Anterior cingulate cortex (tissue), 58 donors: ENCODE measurements at places on chromosomes 3 and 15.

DNA sequence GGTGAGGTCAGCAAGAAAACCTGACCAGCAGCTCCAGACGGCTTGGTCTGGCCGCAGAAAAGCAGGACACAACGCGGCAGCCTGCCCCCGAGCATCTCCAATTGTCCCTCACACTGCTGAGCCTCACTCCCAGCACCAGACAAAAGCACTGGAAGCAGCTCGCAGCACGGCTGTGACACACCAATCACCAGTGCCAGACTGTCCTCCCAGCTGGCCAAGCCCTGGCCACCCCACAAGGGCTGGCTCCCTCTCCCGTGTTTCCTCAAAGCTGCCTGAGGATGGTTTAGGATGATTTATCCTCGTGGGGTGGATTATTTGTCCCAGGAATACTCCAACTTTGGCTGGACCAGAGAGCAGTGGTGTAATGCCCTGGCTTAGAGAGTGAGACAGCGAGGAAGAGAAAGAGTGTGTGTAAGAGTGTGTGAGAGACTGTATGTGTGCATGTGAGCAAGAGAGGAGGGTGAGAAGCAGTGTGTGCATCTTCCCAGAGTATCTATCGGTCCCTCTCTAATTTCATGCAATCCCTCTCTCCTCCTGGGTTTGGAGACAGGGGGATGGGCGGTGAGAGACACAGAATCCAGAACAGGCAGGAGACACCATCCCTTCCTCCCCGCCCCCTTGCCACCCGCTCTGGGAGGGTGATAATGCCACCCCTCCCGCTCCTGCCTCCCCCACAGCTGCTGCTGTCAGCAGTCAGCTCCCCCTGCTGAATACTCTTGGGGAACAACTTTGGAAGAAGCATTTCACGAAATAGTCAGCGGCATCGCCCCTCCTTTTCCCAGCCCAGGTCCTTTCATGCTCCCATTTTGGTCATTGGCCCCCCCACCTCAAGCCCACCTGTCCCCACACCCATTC, 34.2 kb downstream of the SEMA5B start:
- DNase-seq, result peak; percentile 38

- peak; percentile 76 for DNase-seq
These were observed 157.6 kb downstream of the UACA start for GRCh38 chr15:70605606-70606410.

GRCh38 chr3:151766454-151766853, 32.7 kb downstream of the AADACL2 start:
- no peak for DNase-seq

DNA sequence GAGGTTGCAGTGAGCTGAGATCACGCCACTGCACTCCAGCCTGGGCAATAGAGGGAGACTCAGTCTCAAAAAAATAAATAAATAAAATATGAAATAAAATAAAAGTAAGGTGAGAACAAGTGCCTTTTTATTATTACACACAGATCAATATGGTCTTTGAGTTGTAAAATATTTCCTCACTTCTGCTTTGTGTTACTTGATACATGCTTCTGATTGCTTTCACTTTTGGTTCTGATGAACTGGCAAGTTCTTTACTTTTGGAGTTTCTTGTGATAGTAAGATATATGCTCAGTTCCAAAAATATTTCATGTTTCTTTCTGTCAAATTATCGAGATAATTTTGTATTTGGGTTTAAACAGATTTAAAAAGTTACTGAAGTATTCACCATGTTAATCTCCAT, 16.6 kb upstream of the GYG1 start:
- no peak for DNase-seq

DNA sequence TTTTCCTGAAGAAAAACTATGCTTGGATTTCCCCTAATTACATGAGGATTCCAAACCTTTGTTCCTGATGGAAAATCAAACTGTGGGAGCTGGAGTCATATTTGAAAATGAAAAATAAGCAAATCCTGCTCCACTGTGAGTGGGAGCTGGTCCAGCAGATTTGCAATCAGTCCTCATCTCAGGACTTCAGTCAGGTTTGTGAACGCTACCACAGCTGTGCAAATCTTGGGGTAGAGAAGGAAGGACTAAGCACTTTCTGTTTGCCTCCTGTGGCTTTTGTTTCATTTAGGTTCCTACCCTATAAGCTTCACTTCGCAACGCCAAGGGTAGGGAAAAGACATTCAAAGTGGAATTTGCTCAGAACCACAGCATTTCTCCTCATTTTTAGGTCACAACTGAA, 238.2 kb downstream of the TUSC7 start:
- no peak for DNase-seq

DNA sequence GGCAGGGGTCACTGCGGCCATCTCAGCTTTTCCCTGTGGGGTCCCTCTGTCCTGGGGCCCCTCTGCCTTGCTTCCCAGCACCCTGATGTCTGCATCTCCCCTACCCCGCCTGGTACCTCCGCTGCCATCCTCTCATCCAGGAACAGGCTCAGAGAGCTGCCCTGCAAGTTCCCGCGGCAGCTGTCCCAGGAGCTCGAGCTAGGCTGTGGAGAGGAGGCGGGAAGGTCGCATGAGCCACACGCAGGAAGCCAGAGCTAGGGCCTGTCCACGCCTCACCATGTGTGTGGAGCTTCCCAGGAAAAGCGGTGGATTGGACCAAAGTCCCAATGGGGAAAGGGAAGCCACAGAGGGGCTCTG, 12.5 kb downstream of the PLA2G4B start:
- no peak for DNase-seq

DNA sequence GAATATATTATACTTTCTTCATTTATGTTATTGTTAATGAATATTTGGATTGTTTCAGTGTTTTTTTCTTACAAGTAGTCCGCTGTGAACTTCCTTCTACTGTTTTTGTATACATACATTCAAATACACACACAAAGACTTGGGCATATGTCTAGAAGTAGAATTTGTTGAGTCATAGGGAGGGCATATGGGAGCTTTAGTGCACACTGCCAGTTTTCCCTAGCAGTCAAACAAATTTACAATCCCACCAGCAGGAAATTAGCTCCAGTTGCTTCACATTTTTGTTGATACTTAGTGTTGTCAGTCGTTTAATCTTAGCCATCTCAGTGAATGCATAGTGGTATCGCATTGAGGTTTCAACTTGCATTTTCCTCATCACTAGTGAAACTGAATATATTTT, 492.3 kb downstream of the DIPK2A start:
- DNase-seq, result no peak

DNA sequence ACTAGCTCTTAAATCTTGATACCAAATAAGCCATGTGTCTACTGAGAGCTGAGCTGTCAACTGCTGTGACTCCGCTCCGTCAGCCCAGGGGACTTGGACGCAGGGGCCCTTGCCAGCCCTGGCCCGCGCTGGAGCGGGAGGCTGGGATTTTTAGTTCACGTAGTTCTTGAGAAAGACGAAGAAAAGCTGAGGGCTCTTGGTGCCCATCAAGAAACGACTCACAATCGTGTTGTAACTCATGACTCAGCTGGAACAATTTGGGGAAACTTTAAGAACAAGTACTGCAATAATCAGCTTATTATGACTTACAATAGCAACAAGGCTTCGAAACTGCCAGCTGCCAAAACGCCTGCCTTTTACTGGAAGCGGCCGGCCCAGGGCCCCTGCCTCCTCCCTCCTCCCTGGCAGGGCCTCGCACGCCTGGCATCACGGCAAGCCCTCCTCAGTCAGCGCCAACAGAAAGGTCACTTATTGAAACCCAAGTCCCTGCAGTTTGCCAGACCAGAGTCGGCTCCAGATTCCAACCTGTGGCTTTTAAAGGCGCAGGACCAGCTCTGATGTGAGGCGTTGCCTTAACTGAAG, 60.3 kb downstream of the RGMA start:
- peak; percentile 83 for DNase-seq

DNA sequence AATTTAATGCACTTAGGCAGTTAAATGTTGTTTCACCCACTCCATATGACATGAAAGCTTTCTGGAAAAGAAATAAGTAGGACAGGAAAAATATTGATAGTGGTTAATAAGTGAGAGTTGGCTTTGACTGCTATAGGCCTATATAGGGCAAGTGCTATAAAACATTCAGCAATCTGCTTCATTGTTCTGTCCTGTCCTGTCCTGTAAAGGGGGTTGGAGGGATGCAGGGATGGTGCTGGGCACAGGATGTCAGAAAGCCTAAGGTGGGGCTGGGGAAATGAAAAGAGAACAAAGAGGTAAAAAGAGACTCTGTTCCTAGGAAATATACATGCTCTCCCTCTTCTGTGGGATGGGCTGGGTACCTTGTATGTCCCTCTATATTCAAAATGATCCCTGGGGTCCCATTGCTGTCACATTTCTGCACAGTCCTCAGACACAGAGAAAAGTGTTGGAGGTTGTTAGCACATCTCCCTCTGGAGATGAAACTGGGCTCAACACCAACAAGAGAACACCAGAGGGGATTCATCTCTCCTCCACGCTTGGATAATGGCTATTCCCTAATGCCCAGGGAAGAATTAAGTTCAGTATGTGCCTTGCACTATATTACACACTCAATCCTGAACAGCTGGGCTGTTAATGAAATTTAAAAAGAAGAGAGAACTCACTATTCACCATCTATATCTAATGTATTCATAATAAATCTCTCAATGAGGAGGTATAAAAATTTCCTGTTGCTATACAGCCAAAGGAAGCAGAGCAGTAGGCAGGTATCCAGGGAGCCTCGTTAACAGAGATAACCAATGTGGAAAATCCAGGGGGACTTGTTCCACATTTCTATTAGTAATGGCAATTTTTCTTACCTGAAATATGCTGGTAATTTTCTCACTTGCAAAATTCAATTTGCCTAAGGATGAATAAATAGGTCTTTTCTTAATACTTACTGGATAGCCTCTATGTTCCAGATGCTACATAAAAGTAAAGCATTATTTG, 108.1 kb upstream of the ZBED2 start:
- no peak for DNase-seq

GRCh38 chr3:51550080-51550819, 11.7 kb downstream of the RAD54L2 start:
- no peak for DNase-seq

GRCh38 chr15:31556494-31557150, 230.0 kb downstream of the KLF13 start:
- DNase-seq, result no peak

DNA sequence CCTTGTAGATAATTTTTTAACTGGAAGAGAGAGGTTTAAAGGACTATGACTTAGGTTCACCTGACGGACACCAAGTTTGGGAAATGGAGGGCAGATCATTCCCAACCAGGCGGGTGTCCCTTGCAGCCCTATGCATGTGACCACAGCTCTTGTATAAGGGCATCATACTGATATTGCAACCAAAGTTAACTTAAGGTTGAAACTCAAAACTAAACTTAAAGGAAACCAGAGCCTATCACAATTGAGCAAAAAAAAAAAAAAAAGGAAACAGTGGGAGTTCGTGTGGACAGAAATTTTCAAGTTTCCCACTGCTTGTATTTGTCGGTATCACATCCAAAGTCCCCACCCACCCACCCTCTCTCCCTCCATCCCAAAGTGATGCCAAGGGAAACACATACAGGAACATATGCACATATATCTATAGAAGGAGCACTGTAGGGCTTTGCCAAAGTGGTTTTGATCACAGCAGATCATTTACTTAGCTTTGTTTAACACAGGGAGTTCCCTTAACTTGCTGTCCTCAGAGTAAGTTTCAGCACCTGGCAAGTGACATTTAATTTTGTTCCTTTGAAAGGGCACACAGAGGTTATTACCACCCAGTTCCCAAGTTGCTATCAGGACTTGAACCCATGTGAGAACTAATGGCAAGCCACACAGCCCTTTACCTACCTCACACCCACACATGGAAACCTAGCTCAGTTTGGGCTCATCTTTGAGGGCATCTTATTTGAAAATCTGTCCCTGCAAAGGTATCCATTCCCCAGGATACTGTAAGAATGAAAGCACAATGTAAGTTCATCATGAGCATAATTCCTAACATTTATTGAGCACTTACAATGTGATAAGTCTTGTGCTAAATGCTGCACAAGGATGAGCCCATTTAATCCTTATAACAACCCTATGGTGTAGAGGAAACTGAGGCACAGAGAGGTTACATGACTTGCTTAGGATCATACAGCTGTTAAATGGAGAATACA, 204.5 kb upstream of the CMC1 start:
- no peak for DNase-seq

GRCh38 chr15:73832657-73833056, 40.7 kb upstream of the TBC1D21 start:
- DNase-seq, result no peak

- DNase-seq, result no peak
These were observed 26.1 kb downstream of the FNDC3B start for GRCh38 chr3:172065527-172065926.

DNA sequence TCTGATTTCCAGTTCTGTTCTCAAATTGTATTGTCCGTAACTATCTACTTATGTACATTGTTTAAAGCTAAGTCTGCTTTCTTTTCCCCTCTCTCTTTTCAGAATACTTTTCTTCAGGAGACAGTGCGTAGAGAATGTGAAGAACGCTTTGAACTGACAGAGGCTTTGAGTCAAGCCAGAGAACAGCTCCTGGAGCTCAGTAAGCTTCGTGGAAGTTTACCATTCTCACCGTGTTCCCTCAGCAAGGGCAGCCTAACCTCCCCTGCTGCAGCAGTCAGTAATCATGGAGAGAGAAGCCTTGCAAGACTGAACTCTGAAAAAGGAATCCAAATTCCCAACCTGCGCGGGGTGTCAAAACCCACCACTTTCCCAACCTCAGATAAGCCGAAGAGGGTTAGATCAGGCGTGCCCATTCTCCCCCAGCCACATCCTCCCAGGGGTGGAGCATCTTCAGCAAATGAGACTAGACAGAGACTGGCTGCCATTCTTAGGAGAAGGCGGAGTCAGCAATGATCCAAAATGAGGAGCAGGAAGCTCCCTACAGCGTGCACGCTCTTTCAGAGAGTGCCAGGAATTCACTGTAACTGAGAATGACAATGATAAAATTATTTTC, 114.6 kb downstream of the CCNL1 start:
- no peak for DNase-seq

GRCh38 chr3:194072097-194072428, 63.9 kb upstream of the HES1 start:
- DNase-seq, result no peak

GRCh38 chr3:157317895-157318294, 118.8 kb upstream of the PTX3 start:
- no peak for DNase-seq

GRCh38 chr15:95718441-95718840, 612.1 kb upstream of the NR2F2 start:
- DNase-seq, result no peak

- no peak for DNase-seq
These were observed 31.7 kb downstream of the GRIP2 start for GRCh38 chr3:14508505-14508819.

- DNase-seq, result no peak
These were observed 189.1 kb downstream of the GHSR start for GRCh38 chr3:172259111-172259541.

DNA sequence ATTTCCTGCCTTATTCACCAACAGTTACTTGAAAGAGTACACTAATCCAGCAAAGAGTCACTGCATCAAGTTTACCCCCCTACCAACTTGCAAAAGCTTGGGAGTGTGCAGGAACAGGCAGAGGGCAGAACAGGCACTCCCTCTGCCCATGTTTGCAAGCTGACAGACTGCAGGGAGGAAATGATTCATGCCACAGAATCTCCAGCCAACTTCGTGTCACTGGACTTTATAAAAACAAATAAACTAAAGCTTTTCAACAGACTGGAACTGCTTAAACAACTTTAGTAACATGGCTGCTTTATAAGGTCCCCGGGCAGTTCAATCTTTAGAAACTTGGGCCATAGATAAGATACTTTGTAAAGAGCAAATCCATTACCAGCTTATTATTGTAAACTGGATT, 129.5 kb downstream of the THRB start:
- no peak for DNase-seq
